ENCODE measurements at places on chromosomes 3 and 15.

- DNase-seq: no peak
Measured at GRCh38 chr3:193620057-193620456, 27.0 kb downstream of the OPA1 start.

DNA sequence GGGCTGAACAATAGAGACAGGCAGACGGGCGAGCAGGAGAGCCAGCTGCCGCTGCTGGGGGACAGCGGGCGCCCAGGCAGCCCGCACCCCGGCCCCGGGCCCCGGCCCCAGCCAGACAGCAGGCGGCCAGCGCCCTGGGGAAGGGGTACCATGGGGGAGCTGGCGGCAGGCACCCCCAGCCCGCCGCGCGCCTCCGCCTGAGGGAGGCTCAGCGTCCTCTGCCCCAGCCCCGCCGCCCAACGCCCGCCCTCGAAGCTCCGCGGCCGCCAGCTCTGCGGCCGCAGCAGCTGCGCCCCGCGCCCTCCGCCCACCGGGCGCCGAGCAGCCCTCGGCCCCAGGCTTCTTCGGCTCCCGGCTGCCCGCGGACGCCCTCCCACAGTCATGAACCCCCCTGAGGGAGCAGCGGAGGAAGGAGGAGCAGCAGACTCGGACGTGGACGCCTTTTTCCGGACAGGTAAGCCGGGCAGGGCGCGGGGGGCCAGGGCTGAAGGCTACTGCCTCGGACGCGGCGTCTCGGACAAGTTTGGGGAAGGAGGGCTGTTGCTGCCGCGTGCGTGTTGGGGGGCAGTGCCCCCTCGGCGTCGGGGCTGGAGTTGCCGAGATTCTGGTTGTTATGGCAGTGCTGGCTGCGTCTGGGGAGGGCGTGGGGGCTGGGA, 41.6 kb upstream of the ROPN1 start:
- DNase-seq: no peak

- no peak for DNase-seq
Measured at GRCh38 chr15:71777216-71777943, 33.0 kb upstream of the NR2E3 start.

- no peak for DNase-seq
Measured at GRCh38 chr3:167125612-167126407, 254.3 kb downstream of the ZBBX start.

- no peak for DNase-seq
Measured at GRCh38 chr3:125231895-125232294, 19.3 kb upstream of the SLC12A8 start.

DNA sequence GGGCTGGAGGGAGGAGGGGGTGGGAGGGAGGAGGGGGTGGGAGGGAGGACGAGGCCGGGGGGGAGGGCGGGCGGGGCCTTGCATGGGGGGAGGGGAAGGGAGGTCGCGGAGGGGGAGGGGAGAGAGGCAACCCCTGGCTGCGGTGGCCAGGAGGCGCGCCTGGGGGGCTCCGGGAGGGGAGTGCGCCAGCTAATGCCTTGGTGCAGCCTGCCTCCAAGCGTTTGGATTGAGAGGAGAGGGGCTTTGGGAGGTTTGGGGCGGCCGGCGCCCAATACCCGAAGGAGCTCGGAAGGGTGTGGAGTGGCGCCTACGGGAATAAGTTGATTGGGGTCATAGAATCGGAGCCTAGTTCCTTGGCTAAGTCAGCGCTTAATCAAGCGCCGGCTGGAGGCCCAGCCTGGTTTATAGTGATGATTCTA, 557 bp downstream of the TFG start:
- DNase-seq: no peak

- DNase-seq: no peak
Measured at GRCh38 chr15:30788595-30788994, 115.1 kb upstream of the FAN1 start.

GRCh38 chr3:163785693-163786092, 1292.6 kb downstream of the SI start:
- DNase-seq: no peak

DNA sequence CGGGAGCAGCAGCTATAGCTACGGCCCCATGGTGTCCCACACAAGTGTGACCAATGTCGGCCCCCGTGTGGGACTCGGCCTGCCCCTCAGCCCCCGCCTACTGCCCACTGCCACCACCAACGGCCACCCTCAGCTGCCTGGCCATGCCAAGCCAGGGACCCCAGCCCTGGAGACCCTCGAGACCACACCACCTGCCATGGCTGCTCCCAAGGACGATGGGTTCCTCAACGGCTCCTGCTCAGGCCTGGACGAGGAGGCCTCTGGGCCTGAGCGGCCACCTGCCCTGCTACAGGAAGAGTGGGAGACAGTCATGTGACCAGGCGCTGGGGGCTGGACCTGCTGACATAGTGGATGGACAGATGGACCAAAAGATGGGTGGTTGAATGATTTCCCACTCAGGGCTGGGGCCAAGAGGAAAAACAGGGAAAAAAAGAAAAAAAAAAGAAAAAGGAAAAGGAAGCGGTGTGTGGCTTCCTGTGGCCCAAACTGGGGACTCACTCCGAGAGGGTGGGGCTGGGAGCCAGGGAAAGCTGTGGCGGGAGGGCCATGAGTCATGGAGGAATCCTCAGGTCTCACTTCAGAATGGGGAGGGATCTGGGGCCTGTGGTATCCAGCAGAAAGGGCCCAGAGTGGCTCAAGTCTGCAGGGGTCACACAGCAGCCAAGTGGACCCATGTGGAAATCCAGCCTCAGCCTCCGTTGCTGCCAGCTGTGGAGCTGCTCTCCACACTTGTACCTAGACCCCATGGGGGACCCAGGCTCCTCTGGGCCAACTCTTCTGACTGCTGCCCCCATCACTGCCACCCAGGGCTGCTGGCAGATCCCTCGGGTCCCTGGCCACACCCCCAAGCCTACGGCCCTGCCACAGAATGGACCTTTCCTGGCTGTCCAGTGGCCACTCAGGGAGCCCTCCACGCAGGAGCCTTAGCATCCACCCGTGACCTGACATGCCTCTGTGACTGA, 26.1 kb downstream of the PTH1R start:
- DNase-seq: no peak

- no peak for DNase-seq
Measured at GRCh38 chr15:40256638-40257235, 17.9 kb downstream of the PAK6 start.

GRCh38 chr15:63601704-63602185, 4.6 kb downstream of the FBXL22 start:
- DNase-seq: no peak

DNA sequence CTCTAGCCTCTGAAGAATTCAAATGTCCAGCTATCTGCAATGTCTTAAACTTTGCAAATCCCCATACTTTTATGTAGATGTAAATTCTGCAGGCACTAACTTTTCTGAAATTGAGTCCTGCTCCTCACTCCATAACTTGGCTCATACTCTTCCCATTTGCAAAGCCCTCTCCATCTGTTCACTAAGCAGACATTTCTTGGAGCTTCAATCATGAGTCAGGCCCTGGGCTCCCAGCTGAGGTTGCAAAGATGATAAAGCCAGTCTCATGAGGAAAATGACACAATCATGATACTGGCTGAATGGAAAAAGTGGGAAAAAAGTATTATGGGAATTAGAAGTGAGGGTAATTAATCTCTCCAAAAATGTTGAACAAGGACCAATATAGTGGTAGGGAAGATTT, 507.6 kb downstream of the NR2F2 start:
- DNase-seq: no peak

DNA sequence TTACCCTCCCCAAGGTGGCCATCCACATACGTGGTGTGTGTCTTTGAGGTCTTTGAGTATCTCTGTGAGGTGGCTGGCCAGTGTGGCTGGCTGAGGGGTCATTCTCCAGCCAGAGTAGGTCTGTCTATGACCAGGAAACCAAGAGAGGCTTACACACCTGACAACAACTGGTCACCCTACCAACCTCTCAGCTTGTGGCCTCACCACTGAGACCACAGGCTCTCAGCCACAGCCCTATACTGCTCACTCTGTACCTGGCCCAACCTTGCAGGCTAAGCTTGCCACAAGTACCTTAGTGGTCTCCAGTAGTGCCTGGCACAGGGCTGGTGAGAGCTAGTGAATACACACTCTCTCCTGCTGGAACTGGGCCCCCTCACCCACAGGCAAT, 5.1 kb downstream of the HEMK1 start:
- no peak for DNase-seq

- no peak for DNase-seq
Measured at GRCh38 chr15:60721707-60722106, 242.8 kb upstream of the ICE2 start.

DNA sequence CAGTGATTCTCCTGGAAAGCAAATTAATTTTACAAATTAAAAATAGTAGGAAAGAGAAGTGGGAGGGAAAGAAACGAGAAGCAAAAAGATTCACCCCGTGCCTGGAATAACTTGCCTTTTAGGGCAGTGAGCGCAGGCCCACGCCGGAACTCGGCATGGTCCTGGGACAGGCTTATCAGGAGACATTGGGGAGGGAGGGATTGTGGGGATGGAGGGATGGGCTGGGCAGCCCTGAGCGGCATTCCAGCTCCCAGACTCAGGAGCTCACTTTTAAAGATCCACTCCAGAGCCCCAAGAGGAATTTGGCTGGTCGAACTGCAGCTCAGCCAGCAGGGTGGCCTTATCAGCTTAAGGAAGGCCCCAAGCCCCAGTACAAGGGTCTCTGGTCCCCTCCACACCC, 117.9 kb downstream of the ADCY5 start:
- DNase-seq: no peak

DNA sequence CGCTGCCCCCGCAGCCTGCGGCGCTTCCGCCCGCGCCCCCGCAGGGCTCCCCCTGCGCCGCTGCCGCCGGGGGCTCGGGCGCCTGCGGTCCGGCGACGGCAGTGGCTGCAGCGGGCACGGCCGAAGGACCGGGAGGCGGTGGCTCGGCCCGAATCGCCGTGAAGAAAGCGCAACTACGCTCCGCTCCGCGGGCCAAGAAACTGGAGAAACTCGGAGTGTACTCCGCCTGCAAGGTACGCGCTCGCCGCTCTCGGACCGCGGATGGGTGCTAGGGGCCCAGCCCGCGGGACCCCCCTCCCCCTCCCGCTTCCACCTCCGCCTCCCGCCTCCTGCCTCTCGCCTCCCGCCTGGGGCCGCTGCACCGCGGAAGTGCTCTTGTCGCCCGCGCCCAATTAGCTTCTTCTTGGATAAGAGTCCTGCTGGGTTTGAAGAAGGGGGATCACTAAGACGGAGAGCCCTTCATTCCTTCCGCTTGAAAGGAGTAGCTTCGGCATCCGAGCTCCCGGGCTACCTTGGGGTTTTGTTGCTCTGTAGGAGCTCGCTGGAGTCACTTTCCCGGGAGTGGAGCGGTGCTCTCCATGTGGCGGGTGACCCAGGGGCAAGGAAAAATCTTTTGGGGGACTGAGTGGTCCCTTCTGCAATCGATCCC, 426 bp downstream of the KAT2B start:
- peak; percentile 33 for DNase-seq

DNA sequence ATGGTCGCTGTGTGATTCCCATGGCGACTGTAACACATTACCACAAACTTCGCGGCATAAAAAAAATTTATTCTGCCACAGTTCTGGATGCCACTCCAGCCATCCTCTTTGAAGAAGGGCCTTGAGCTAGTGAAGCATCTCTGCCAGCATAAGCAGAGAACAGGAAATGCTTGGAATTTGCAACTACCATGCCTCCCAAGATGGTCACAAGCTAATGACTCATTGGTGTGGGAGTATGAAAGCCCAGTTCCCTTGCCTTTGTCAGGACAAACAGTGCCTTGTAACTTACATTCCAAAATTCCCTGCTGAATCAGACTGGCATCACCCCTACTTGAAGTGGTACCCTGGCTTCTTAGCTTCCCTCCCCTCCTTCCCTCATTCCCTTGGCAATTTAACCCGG, 129.7 kb downstream of the PROS1 start:
- no peak for DNase-seq

- no peak for DNase-seq
Measured at GRCh38 chr15:31345606-31346366, 19.2 kb downstream of the KLF13 start.

DNA sequence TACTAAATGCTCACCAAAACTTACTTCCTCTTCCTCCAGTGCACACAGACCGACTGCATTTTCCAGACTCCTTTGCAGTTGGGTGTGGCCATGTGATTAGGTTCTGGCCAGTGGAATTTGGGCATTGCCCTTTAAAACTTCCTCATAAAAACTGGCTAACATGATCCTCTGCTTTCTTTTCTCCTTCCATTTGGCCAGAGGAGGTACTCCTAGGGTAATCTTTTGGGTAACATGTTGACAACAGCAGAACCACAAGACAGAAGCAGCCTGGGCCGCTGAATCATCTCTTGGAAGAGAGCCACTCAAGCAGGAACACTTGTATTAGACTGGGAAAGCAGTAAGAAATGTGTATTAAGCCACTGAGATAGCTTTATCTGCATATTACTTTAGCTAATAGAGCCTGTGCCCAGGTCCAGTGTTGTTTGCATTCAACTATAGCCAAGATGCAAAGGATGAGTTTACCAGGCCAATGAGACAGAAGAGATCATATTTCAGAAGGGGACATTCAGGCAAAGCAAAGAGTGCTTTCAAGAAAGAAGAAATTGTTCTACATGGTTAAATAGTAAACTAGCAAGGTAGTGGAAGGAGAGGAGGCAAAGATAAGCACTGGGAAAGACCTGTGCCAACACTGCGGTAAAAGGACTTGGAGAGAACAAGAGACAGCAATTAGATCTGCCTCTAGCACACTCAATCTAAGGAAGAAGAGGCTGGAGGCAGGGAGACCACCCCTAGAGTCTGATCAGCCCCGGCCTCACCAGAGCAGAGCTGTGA, 79.8 kb downstream of the PLCH1 start:
- no peak for DNase-seq

DNA sequence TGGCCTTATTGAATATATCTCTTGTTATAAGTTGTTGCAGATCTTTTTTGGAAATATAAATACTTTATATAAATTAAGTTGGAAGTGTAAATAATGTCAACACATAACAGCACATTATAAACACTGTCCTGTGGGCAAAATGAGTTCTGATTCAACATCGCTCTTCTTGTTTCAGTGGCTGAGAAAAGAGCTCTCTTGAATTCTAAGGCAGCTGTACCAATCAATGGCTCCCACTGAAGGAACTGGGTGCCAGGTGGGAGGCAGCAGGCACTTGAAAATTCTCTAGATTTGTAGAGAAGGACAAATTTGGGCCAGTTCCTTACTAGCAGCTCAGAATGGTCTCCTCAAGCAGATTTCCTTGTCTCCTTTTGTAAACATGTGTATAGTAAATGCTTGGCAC, 45.6 kb downstream of the CHST2 start:
- DNase-seq: no peak

- DNase-seq: no peak
Measured at GRCh38 chr3:133999891-134000685, 29.6 kb downstream of the SLCO2A1 start.

DNA sequence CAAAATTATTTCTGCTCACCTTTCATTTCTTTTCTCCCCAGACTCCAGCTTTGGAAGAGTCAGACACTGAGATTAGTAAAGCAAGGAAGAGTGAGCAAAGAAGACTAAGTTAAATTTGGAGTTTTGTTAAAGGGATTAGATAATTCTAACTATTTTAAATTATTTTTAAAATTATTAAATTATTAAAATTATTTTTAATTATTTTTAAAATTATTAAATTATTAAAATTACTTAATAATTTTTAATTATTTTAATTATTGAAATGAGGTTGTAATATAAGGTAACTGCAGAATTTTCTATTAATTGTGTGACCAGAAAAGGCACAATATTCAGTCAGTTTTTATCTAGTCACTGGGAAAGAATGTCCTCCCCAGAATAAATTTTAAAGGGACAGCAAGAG, 185.0 kb upstream of the EOMES start:
- no peak for DNase-seq

GRCh38 chr15:85854345-85855097, 59.8 kb upstream of the KLHL25 start:
- peak; percentile 10 for DNase-seq

GRCh38 chr3:42552830-42553229, 28.9 kb downstream of the SEC22C start:
- DNase-seq: no peak

Measured in activated naive CD8-positive, alpha-beta T cell treated with anti-CD3 and anti-CD28 coated beads, Interleukin-2, amount 50 U/mL, for 16 hours (primary cell).